ENCODE measurements at places on chromosomes 3 and 15. TPM values are rescaled to one million over a fixed set of nuclear protein-coding genes. Genes with fewer than 3 reads are reported as not detected.

Gene HRG
- total RNA-seq, result not detected

Gene JAGN1
- total RNA-seq, result 58.0 TPM

Gene ALDH1A2
- 6.6 TPM for total RNA-seq

Gene ROPN1B
- not detected for total RNA-seq

Gene NLGN1
- 10.9 TPM for total RNA-seq

Gene TMEM158
- total RNA-seq, result 0.83 TPM

Gene SLCO2A1
- 0.49 TPM for total RNA-seq

Gene RFTN1
- 50.8 TPM for total RNA-seq

Gene CTXN2
- not detected for total RNA-seq

- peaks cover 40% of the 10 kb centered on the region for H3K36me3 ChIP-seq
- no peaks in the 10 kb centered on the region for H3K4me1 ChIP-seq
- H3K27ac ChIP-seq, result no peak overlapping the region
- DNase-seq, result no peak
Observed at GRCh38 chr3:138284957-138285477, 44.6 kb downstream of the NME9 start.

DNA sequence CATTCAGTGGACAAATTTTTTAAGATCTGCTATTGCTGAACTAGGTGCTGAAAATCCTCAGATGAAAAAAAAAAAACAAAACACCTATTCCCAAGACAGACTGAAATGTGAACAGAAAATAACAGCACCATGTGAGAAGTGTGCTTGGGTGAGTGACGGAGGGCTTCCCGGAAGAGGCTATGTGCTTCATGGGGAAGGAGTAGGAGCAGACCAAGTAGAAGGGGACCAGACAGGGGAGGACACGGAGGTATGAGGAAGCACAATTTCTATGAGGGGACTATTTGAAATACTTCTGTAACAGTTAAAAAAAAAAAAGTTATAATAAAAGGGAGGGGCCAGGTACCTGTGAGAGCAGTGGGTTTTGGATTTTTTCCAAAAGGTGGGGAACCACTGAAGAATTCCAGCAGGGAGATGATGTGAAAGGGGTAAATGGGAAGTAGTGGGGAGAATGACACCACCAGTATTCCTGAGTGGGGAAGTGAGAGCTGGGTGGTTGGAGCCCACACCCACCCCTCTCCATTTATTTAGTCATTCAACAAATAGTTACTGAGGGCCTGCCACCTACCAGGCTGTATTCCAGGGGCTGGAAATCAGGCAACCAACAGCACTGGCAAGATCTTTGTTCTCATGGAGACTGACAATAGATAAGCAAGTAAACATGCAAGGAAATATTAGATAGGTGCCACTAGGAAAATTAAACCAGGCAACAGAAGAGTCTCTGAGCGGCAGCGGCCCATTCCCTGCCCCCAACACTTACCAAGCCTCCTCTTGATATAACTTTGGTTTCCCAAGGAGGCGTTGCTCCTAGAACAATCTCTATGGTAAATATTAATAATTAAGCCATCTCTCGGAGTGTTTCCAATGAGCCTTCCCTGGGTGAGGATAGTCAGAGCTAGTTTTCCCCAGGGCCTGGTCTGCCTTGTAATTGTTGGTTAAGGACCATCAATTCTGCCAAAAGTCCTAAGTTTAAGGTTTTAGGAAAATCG lies 3.8 kb upstream of the USP3 start:
- peaks cover 37% of the 10 kb centered on the region for H3K27me3 ChIP-seq
- no peak overlapping the region for H3K27ac ChIP-seq
- no peaks in the 10 kb centered on the region for H3K36me3 ChIP-seq
- DNase-seq, result no peak
- H3K4me1 ChIP-seq, result peaks cover 6% of the 10 kb centered on the region

DNA sequence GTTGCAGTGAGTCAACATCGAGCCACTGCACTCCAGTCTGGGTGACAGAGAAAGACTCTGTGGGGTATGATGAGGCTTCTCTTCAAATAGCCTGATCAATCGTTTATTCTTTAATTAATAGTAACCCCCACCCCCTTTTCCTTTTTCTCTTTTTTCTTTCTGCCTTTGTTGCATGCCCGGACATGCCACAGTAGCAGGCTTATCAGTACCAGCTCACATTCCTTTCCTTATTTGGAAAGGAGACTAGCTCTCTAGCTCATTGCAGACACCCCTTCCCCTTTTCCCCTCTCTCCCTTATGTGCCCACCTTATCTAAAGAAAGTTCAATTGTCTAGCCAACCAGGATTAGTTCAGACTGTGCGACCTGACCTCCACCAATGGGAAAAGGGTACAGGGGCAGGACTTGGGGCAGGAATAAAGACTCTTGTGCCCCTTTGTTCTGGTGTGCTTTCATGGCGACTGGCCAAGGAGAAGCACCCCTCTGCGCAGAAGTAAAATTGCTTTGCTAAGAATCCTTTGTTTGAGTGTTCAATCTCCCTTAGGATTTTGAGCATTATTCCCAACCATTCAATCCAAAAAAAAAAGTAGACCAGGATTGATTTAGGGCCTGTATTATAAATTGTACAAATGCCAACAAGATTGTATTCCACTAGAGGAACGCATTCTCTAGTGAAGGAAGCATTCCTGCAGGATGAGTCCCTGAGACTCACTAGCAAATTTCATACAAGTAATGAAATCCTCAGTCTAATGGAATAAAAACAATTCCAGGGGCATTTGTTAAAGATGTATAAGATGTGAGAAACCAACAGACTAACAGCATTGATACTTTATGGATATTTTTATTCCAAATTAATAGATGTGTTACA lies 95.8 kb upstream of the SNRPN start:
- peaks cover 22% of the 10 kb centered on the region for H3K4me1 ChIP-seq
- no peaks in the 10 kb centered on the region for H3K36me3 ChIP-seq
- no peak for DNase-seq
- no peaks in the 10 kb centered on the region for H3K27me3 ChIP-seq

DNA sequence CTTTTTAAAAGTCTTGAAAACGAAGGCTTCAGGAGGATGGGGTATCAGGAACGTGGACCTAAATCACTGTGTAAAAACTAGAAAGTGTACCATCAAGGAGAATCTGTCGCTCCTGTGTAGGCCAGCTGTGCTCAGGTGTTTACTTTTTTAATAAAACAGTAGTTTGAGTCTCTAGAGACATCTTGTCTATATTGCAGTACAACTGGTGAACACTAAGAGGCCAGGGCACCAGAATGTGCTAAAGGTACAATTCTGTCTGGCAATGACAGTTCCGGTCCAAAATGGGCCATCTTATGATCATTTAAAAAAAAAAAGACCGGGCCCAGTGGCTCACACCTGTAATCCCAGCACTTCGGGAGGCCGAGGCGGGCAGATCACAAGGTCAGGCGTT lies 61.8 kb upstream of the MCF2L2 start:
- no peaks in the 10 kb centered on the region for H3K4me1 ChIP-seq
- H3K27me3 ChIP-seq, result peaks cover 48% of the 10 kb centered on the region
- H3K36me3 ChIP-seq, result no peaks in the 10 kb centered on the region
- H3K27ac ChIP-seq, result no peak overlapping the region

- H3K27ac ChIP-seq, result no peak overlapping the region
- no peak for DNase-seq
- no peaks in the 10 kb centered on the region for H3K4me1 ChIP-seq
- no peaks in the 10 kb centered on the region for H3K27me3 ChIP-seq
- H3K4me3 ChIP-seq, result no peak overlapping the region
Observed at GRCh38 chr3:179027326-179027900, 44.2 kb downstream of the ZMAT3 start.

- no peak overlapping the region for H3K4me3 ChIP-seq
- H3K27ac ChIP-seq, result no peak overlapping the region
- H3K27me3 ChIP-seq, result no peaks in the 10 kb centered on the region
- peak; percentile 30 for DNase-seq
- H3K4me1 ChIP-seq, result peaks cover 5% of the 10 kb centered on the region
Observed at GRCh38 chr3:188926741-188927511, 244.8 kb upstream of the TPRG1 start.

GRCh38 chr3:110193074-110193473 lies 855.7 kb upstream of the DPPA4 start:
- peaks cover 12% of the 10 kb centered on the region for H3K4me1 ChIP-seq
- no peak overlapping the region for H3K27ac ChIP-seq
- H3K4me3 ChIP-seq, result no peak overlapping the region

- DNase-seq, result no peak
- no peaks in the 10 kb centered on the region for H3K36me3 ChIP-seq
- H3K4me3 ChIP-seq, result no peak overlapping the region
- no peak overlapping the region for H3K27ac ChIP-seq
- peaks cover 14% of the 10 kb centered on the region for H3K27me3 ChIP-seq
Observed at GRCh38 chr15:78938658-78939488, 6.0 kb downstream of the CTSH start.

- H3K36me3 ChIP-seq, result no peaks in the 10 kb centered on the region
- no peaks in the 10 kb centered on the region for H3K27me3 ChIP-seq
- no peak overlapping the region for H3K4me3 ChIP-seq
- H3K27ac ChIP-seq, result no peak overlapping the region
- peaks cover 15% of the 10 kb centered on the region for H3K4me1 ChIP-seq
Observed at GRCh38 chr3:25441234-25441856, 13.3 kb downstream of the RARB start.

DNA sequence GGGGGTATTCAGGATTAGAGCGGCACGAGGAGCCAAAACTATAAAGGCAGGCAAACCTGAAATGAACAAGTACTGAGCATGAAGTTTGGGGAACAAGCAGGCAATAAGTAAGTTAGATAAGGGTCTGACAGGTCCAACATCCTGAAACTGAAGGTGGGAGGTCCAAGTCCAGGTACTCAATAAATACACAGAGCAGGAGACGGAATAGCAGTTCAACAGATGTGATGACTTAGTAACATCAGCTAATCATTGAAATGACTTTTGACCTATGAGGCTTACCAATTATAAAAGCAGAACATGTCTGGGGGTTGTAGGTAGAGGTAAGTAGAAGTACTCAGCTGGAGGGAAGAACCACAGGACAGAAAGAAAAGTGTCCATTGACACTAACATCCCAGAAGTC lies 132.8 kb upstream of the PDZRN3 start:
- no peaks in the 10 kb centered on the region for H3K4me1 ChIP-seq
- H3K27ac ChIP-seq, result no peak overlapping the region

DNA sequence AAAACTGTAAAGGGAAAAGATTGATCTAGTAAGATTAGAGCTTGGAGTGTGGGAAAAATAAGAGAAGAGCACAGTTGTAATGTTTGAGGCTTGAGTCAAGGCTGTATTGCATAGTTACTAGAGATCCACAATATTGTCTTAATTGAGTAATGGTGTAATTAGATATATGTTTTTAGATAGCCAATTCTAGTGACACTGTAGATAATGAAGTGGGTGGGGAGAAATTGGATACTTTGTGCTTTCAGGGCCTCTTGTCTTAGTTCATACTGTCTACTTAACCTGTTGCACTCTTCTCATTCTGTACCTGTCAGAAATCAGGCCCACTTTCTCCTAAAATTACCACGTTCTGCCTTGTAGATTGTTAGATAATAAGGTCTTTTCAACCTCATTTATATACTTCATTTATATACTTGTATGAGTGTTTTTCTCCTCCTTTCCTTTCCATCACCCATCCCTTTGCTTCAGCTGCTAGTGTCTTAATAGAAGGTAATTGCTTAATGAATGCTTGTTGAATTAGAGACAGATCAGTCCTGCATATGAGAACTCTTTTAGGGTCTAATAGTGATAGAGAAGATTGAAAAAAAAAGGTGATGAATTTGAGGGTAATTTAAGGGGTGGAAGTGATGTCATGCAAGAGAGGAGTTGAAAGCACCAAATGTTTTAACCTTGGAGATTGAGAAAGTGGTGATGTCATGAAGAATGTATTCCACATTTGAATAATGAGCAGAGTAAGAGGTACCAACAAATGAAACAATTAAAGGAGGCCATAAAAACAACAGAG lies 32.0 kb downstream of the PIK3CA start:
- H3K4me3 ChIP-seq, result no peak overlapping the region
- peak; percentile 60 for DNase-seq
- no peaks in the 10 kb centered on the region for H3K36me3 ChIP-seq
- H3K4me1 ChIP-seq, result peaks cover 18% of the 10 kb centered on the region

GRCh38 chr3:187016639-187017345 lies 86.5 kb downstream of the ST6GAL1 start:
- no peak overlapping the region for H3K27ac ChIP-seq
- no peak overlapping the region for H3K4me3 ChIP-seq
- no peaks in the 10 kb centered on the region for H3K36me3 ChIP-seq
- DNase-seq, result no peak

GRCh38 chr3:22419261-22419660 lies 668.3 kb upstream of the ZNF385D start:
- H3K27ac ChIP-seq, result no peak overlapping the region
- no peaks in the 10 kb centered on the region for H3K4me1 ChIP-seq
- no peaks in the 10 kb centered on the region for H3K27me3 ChIP-seq

DNA sequence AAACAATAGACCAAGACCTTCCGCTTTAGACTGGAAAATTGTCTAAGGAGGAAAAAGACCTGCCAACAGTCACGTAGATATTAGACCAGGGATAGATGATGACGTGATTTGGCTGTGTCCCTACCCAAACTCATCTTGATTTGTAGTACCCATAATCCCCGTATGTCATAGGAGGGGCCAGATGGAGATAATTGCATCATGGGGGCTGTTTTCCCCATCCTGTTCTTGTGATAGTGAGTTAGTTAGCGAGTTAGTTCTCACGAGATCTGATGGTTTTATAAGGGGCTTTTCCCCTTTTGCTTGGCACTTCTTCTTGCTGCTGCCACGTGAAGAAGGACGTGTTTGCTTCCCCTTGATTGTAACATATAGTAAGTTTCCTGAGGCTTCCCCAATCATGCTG lies 31.7 kb upstream of the SUCLG2 start:
- H3K36me3 ChIP-seq, result no peaks in the 10 kb centered on the region
- no peaks in the 10 kb centered on the region for H3K27me3 ChIP-seq
- H3K4me1 ChIP-seq, result no peaks in the 10 kb centered on the region
- H3K27ac ChIP-seq, result no peak overlapping the region
- H3K4me3 ChIP-seq, result no peak overlapping the region

DNA sequence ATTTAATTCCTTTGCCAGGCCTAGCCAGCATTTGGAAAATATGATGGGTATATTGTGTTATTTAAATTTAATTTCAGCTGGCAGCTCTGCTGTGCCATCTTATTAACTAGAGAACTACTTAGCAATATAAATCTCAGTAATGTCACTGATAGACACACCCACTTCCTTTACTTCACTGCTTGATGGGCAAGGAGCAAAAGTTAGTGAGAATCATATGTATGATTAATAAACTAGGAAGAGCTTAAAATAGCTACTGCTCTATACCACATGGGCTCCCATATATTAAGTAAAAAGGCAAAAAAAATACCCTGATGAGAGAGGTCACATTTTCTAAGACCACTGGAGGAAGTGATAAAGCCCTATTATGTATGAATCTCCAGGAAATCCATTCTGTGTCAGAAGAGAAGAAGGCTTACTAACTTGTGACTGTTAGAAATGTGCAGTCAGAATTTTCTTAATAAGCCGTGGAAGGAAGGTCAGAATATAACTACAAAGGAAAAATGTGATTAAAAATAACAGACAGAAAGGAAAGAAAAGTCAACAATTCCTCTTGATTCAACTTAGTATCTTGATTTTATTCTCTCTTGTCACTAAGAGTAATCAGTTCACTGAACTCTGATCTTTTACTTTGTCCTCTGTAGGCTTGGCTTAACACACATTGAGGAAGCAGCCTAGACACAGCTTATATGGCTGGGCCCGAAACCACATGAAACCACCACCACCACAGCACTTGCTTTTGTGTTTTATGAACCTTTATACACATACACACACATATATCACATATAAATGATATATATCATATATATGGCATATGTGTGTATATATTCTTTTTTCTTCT lies 1233.9 kb upstream of the ALCAM start:
- no peak for DNase-seq
- no peaks in the 10 kb centered on the region for H3K4me1 ChIP-seq
- H3K36me3 ChIP-seq, result no peaks in the 10 kb centered on the region

- peaks cover 14% of the 10 kb centered on the region for H3K36me3 ChIP-seq
- H3K27ac ChIP-seq, result peak overlapping the region; percentile 45
- no peak for DNase-seq
- H3K27me3 ChIP-seq, result no peaks in the 10 kb centered on the region
Observed at GRCh38 chr3:32706348-32707025, 21.5 kb downstream of the CNOT10 start.

Data from cardiac muscle cell (in vitro differentiated cells and primary cell).